ENCODE measurements at places on chromosomes 5 and 9.

DNA sequence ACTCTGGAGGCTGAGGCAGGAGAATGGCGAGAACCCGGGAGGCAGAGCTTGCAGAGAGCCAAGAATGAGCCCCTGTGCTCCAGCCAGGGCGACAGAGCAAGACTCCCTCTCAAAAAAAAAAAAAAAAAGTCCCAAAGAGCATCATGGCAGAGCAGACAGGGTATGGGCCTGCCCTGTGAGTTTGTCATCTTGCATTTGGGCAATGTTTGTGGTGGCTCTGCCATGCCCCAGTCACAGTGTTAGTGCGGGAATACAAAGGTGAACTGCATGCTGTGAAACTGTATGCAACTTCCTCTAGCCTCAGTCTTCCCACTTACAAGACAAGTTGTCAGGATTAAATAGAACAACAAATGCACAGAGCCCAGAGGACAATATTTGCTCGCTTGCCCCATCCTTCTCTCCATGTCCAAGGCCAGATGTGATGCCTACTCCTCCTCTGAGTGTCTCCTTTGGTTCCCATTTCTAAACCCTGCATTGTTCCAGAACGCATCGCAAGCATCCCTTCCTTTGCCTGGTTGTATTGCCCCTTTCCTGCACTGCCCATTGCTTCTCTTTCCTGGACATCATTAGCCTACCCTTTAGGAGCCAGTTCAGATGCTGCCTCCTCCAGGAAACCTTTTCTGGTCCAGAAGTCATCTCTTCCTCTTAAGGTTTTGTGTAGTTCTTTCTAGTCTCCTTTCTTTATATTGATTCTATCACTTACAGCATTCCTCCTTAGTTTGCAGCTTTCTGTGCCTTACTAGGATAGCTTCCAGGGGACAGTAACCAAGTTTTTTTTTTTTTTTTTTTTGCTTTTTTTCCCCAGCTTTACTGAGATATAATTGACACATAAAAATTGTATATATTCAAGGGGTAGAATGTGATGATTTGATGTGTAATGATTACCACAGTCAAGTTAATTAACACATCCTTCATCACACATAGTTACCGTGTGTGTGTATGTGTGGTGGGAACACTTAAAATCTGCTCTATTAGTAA, 69.0 kb upstream of the TNFAIP8 start:
- no peak for DNase-seq

DNA sequence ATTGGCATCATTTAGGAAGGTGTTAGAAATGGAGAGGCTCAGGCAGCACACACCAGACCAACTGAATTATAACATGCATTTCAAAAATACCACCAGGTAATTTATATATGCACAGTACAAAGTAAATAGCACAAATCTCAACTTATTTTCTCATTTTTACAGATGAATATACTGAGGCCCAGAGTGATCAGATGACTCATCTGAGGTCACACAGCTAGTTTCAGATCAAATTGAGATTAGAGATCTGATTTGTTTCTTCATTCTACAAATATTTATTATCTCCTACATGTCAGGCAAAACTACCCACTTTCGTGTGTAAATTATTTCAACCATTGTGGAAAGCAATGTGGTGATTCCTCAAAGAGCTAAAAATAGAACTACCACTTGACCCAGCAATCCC, 507.1 kb downstream of the TLE4 start:
- no peak for DNase-seq

- no peak for DNase-seq
Observed at GRCh38 chr5:80054682-80055081, 19.5 kb downstream of the THBS4 start.

DNA sequence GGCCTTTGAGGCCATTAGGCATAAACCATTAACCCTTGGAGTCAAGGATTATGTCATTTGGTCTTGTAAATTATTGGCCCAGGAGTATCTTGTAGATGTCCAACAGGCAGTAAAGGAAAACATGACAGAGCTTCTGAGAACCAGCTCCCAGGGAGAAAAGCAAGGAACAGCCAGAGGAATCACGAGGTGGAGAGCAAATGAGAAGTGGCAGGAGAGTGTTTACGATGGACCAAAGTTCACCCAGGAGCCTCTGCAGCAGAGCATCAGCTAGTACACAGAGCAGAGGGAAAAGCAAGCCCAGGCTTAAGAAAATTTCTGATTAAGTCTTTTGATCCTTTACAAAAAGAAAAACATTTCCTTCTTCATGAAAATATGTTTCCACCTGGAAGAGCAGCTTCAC, 206.2 kb downstream of the NDUFS4 start:
- DNase-seq = no peak

DNA sequence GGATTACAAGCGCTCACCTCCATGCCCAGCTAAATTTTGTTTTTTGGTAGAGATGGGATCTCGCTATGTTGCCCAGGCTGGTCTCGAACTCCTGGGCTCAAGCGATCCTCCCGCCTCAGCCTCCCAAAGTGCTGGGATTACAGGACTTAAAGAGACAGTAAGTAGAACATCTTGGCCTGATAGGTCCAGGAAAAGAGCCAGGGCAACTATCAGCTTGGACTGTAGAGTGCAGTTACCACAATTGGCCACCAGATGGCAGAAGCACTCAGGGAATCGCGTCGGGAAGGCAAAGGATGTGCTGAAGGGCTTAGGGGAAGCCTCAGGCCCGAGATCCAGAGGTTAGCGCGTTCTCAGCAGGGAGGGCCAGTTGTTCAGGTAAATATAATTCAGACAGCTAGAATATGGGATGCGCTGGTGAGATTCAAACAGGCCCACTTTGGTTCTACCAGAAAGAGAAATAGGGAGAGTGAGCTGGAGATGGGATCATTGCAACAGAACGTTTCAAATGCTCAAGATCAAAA, 21.5 kb downstream of the C9orf57 start:
- DNase-seq = no peak

DNA sequence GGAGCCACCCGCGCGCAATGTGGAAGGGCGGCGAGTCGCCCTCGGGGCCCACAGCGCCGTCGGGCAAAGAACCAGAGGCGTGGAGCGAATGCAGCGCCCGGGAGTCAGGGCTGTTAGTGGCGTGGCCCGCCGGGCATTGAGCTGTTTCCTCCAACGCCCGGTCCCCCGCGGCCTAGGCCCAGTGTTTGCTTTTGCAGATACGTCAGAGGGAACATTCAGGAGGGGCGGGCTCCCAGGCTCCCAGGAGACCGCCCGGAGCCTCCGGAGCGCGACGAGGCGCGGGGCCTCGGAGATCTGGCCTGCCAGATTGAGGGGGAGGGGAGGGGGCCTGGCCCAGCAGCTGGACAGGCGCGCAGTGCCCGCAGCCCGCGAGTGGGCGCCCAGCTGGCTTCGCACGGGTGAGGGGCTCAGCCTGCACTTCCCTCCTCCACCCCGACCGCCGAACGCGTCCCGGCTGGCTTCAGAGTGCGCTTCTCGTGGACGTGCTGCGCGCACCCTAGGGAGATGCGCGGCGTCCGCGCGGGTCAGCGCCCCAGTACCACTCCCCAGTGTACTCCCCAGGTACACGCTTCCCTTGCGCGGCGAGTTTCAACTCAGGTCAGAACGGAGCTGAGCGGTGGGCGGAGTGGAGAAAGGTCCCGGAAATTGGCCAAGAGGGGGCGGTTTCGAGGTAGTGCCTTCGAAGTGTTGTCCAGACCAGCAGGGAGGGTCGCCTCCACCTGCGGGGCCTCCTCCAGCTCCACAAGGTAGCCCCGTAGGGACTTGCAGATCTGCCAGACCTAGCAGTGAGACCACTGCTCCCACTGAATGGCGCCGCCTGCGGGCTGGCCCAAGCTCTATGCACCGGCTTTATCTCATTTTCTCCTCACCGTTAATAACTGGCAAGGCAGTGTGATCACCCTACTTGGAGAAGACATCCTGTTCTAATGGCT, 130.4 kb downstream of the TMEM174 start:
- no peak for DNase-seq

DNA sequence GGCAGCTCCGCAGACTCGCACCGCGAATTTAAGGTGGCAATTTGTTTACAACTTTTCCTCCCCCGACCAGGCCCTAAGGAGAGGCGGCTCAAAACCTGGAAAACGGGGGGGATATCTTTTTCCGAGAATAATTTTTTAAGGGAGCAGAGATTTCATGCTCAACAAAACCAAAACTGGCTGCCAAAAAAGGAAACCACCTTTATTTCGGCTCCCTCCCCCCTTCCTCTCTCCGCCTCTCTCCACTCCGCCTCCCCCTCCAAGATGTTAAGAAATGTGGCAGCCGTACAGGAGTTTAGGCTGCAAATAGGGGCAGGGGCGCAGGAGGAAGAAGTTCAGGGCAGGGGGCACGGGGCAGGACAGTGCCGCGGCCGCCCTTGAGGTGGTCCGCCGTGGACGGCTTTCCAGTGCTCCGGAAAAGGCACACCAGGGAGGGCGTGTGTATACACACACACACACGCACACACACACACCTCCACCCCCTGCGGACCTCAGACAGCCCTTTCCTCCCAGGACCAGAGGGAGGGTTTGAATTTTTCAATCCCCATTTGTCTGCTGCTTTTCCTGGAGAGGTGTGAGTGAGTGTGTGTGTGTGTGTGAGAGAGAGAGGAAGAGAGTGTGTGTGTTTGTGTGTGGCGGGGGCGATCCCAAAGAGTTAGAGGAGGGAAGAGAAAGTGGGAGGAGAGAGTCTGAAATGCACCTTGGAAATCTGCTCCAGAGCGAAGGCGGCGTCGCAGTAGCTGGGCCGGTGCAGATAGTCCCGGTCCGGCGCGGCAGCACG, 9.1 kb downstream of the PTCH1 start:
- DNase-seq = peak; percentile 12

GRCh38 chr9:38342096-38342495, 50.4 kb upstream of the ALDH1B1 start:
- DNase-seq = no peak

DNA sequence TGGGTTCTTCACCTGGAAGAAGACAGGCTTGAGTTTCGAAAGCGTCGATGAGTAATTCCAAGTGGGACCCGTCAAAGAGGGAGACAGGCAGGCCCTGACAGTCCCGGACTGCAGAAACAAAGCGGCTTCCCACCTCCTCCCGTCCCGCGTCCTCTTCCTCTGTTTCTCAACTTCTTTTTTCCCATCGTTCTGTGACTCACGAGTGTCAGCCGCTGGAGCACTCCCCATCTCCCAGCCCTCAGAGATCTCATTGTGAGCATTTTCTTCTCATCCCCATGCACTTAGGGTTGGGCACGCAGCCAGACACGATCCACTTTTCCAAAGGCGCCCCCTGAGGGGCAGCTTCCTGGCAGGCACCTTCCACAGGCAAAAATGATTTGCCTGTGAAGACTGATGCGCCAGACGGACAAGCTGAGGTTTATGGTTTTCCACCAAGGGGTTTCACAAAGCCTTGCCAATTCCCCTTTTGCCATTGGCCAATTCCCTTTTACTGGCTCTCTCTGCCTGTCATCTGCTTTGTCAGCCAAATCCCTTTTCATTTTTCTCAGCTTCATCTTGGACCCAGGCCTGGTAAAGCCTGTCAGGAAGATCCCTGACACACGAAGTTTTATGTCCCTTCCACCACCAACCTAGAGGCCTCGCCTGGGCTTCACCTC, 86.5 kb upstream of the ANKRD55 start:
- no peak for DNase-seq

- no peak for DNase-seq
Observed at GRCh38 chr5:77620405-77620804, 18.1 kb downstream of the OTP start.

DNA sequence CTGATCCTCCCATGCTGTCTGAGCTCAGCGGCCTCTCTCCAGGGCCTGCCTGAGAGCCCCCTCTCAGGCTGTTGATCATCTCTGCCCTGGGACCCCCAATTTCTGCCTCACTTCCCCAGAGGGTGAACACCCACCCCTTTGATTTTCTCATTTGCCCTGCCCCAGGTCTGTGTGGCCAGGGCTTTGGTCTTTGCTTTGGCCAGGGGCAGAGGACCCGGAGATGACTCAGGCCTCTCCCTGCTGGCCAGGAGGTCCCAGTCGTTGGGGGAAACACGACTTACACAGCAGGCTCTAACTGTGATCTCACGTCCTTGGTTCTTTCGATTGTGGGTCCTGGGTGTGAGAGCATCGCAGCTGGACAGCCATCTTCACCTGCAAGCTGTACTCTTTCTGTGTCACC, 1.1 kb upstream of the ADAMTS2 start:
- no peak for DNase-seq

- DNase-seq = no peak
Observed at GRCh38 chr5:153157156-153157555, 333.3 kb upstream of the GRIA1 start.

GRCh38 chr9:133429641-133430161, 7.5 kb downstream of the ADAMTS13 start:
- DNase-seq = no peak

DNA sequence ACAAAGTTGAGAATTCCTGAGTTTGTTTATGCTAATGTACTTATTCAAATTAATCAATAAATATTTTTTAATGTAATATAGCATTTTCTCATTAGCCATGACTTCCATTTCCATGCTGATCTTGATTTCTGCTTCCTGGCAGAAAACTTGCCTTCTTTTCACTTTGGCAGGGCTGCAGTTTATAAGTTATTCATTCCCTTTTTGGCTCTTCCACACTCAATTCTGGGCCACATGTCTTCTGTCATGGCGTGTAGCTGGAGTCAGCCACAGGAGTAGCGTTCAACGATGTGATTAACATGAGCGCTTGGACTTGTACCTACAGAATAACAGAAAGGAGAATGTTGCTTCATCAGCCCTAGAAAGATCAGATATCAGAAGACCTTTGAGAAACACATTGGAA, 172.9 kb downstream of the CFAP90 start:
- DNase-seq = no peak

- DNase-seq = no peak
Observed at GRCh38 chr5:126656401-126657007, 55.8 kb downstream of the PHAX start.

- no peak for DNase-seq
Observed at GRCh38 chr5:168260353-168261226, 30.9 kb upstream of the WWC1 start.

DNA sequence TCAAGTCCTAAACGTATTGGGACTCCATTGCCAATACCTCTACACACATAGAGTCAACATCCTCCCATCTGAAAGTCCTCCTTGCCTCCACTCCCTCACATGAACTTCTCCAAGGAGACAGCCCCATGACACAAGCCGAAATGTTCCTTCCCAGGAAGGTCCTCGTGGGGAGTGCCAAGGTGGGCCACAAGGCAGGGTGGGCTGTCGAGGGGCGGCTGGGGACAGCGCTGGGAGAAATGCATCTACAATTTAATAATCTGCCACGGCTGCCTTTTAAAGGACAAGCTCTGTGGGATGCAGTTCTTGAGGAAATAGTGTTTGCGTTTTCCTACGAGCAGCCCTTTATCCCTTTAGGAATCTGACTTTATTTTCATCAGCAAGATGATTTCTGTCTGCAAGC, 138.7 kb downstream of the GABBR2 start:
- DNase-seq = no peak

DNA sequence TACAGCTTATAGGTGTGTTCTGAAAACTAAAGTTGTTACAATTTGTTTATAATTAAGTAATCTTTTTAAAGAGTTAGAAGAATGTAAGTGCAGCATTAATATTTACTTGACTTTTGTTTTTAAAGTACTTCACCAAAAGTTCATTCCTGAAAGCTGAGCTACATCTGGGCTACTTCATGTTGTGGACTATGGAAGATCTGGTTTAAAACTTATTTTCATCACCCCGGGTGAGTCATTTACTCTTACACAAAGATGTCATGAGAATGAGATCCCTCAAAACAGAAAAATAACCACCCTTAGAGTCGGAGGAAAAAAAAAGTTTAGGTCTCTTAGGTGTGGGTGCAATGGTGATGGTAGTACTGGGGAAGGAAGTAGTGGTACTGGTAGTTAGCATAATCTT, 5.1 kb downstream of the POU5F2 start:
- DNase-seq = no peak
